ENCODE measurements at places on chromosomes 1 and 21.

GRCh38 chr1:185373813-185374529 is 56.9 kb upstream of the IVNS1ABP start:
- peak; percentile 82 for DNase-seq

DNA sequence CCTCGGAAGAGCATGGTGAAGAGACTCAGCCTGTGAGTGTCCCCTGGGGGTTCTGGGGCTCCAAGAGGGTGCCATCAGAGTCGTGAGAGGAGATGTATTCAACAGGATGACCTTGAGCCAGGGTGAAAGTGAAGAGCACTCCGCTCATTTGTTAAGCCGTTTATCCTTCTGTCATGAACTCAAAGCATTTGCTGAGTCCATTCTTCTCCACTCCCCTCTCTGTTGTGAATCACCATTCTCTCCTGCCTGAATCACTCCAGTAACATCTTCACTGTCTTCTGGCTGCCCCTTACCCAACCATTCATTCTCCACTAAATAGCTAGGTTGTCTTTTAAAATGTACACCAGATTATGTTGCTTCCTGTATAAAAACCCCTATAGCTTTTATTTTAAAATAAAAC is 102.2 kb downstream of the RGL1 start:
- DNase-seq = no peak

- DNase-seq = no peak
Measured at GRCh38 chr1:196143602-196144342, 464.5 kb downstream of the KCNT2 start.

- DNase-seq = no peak
Measured at GRCh38 chr1:183987593-183988318, 49.8 kb downstream of the COLGALT2 start.

DNA sequence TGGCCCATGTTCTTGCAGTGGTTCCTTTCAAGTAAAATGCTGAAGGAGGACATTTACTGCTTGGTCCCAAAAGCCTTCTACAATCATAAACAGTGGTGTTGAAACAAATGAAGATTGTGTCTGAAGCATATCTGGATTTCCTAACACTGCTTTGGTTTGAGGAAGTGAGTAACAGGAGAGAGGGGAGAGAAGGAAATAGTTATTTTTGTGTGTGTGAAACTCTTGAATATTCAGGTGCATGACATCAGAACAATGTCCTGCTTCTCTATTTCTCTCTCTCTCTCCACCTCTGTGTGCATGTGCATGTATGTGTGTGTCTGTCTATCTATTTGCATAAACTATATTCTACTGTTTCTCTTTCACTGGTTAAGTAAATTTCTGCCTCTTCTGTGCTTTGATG is 61.4 kb upstream of the TNFSF18 start:
- peak; percentile 88 for DNase-seq

GRCh38 chr1:74818661-74819456 is 85.9 kb downstream of the TYW3 start:
- no peak for DNase-seq

- peak; percentile 19 for DNase-seq
Measured at GRCh38 chr1:155389826-155390225, 69.1 kb downstream of the RUSC1 start.

DNA sequence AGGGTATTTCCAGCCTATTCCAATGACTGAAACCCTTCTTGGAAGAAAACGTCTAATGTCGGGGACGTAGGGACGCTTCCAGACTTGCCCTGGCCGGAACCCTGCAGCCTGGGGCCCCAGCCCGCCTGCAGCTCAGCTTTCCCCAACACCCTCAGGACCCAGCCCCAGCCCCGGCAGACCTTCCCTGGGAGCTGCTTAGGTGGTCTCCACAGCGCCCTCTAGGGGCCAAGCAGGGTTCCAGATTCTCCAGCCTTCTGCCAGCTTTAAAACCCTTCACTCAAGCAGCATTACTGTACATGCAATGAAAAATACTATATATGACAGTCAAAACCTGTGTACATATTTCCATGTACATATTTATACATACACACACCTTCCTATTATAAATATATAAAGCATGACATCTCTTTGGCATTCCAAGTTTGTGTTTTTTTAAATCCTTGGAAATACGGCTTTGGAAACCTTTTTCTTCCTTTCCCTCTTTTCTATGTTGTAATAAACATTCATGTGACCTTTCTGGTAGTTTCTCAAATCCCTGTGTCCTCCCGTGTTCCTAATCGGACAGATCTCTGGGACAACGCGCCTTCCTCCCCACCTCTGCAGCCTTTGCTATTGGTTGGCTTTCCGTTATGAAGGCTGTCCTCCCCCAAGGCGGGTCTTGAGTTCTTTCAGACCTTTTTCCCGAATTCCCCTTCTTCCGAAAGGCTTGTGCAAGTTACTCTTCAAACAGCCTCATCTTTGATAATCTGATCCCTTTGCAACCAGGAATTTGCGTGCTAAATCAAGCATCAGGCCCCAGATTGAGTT is 60.3 kb downstream of the STUM start:
- peak; percentile 88 for DNase-seq

GRCh38 chr1:109193653-109194590 is 19.8 kb upstream of the SARS1 start:
- peak; percentile 80 for DNase-seq

- no peak for DNase-seq
Measured at GRCh38 chr1:33294071-33295010, 26.6 kb downstream of the A3GALT2 start.

GRCh38 chr1:188027613-188028012 is 1198.9 kb downstream of the PLA2G4A start:
- DNase-seq = no peak

- no peak for DNase-seq
Measured at GRCh38 chr1:6188466-6188865, 8.3 kb upstream of the CHD5 start.

DNA sequence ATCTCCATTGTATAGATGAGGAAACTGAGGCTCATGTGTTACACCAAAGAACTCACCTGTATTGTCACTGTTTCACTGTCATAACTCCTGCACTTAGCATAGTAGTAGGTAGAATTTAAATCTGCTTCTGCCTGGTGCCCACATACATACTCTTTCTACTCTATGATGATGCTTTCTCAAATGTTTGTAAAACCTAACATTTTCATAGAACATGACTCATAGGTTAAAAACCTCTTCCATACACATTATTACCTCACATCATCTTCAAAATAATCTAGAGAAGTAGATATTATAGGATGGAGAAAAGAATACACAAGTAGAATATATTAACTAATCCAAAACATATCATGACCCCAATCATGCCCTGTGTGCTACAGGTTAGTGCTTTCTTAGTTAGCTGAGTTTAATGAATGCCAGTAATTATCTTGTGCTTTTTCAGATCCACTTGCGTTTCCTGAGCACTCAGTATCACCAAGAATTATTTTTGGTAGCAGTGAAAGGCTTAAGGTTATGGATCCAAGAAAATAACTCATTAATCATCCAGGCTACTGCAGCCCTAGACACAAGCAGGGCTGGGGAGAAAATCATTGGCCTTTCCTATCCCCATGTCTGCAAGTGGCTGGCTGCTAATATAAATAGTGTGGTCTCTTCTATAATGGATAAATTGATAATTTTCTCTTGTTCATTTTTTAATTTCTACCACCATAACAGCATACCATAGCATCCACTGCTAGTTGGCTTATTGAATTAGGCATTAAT is 156.9 kb downstream of the LRRC40 start:
- DNase-seq = no peak

DNA sequence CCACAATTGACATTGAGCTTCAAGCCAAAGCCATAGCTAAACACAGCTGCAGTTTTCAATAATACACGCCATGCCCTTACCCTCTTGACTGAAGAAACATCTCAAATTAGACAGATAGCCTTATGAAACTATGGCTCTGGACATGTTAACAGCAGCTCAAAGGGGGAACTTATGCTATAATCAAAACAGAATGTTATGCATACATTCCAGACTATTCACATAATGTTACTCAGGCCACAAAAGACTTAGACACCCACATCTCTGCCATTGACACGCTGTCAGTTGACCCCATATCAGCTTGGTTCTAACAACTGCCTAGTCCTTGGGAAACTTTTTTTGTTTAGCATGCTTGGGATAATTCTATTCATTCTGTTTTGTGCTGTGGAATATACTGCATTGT is 2.3 kb upstream of the NENF start:
- DNase-seq = no peak

DNA sequence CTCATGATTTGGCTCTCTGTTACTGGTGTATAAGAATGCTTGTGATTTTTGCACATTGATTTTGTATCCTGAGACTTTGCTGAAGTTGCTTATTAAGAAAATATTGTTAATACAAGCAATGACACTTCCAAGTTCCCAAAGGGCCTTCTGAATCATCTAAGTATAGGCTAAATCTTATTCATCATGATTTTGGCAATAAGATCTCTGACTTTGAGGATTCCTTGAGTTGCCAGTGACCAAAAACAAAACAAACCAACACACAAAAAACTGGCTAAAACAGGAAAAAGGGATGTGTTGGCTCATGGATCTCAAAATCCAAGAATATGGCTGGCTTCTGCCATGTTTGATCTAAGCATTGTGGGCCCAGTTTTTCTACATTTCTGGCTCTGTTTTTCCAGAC is 163.4 kb downstream of the HHIPL2 start:
- no peak for DNase-seq

- DNase-seq = no peak
Measured at GRCh38 chr1:172107316-172107975, 266.1 kb downstream of the DNM3 start.

DNA sequence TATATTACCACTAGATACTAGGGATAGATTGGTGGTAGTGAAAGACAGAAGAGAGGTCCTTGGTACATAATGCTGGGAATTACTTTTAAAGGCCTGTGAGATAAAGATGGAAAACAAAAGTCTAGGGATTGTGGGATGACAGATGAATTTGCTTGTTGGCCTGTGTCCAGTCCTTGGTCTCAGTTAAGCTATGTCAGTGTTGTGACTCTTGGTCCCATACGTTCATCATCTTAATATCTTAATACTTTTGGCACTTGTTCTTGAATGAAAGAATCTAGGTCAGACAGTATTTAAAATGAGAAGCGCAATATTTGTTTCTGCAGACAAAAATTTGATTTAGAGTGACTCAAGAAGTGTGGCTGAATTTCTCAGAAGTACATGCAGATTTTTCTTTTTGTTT is 7.6 kb downstream of the RPL5 start:
- DNase-seq = no peak

- DNase-seq = no peak
Measured at GRCh38 chr1:188355082-188355481, 1526.3 kb downstream of the PLA2G4A start.

DNA sequence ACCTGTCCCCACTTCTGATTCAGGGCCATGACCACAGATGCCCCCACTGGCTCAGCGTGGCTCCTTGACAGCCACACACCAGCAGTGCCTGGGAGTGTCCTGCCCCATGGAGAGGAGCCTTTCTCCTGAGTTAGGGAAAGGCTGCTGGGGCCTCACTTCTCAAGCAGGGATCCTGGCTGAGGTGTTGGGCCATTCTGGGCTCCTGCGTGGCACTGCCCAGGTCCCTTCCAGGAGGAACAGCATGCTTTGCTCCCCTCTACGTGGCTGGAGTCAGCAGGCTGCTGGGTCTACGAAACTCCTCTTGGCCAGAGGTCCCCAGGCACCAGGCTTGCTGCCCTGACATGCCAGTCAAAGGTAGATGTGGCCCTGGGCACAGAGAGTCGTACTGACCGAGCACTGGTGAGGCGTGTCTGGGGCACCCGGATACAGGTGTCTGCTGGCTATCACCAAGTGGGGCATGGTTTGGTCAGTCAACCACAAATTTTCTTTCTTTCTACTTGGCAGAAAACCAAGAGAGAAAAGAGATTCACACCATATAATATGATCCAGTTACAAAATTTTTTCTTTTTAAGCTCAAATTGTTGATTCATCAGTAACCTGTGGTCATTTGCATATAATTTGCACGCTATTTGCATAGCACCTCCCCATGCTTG is 4.1 kb downstream of the ADORA1 start:
- DNase-seq = no peak

DNA sequence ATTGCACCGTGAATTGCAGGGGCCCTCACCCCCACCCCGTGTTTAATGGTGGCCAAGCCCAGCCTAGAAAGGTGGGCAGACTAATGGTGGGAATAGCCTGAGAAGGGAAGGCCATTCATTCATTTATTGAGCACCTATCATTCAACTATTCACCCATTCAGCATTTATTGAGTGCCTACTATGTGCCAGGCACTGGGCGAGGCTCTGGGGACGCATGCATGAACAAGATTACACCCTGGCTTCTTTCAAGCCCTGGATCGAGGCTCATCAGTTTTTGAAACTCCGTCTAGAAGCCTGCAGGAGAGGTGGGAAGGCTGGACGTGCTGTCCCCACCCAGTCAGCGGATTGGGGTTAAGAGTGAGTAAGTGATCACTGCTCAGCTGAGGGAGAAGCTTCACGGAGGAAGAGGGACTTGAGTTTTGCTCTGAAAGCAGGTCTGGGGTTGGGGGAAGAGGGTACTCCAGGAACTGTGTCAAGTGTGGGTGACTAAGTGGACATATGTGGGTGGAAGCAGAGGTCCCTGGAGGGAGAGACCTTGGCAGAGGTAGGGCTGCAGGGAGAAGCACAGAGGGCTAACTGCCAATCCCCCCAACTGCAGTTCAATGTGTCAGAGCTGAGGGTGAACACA is 35.6 kb downstream of the MEF2D start:
- DNase-seq = no peak

DNA sequence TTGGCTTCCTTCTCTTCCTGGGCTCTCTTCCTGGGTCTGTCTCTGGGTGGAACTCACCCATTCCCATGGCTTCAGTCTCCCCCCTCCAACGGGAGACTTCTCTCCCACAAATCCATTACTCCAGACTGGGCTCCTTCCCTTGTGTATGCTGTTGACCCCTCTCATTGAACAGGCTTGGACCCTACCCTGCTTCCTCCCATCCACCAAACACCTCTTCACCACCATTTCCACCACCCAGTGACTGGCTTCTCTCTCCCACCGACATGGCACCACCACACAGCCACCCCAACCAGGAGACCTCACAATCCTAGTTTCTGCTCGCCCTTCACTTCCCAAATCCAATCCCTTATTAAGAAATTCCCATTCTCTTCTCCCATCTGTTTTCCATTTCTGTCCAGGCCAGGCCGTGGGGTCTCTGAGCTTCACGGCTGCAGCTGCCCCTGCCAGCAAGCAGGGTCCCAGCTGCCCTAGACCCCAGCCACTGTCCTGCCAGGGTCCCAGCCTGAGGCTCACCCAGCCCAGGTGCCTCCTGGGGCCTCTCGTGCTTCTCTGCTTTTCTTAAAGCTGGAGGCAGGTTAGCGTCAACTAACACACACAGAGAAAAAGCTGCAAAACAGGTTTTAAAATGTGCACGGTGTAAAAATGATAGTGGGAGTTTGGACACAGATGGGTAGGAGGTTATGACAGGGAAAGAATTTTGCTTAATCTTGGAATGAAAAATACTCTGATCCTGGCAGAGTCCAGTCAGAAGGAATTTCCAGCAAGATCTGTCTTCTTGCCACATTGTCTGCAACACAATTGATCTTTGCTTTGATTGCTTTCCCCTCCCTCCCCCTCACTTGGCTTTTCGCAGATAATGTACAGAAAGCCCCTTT is 383.8 kb upstream of the VAMP3 start:
- no peak for DNase-seq

- no peak for DNase-seq
Measured at GRCh38 chr1:29410476-29410875, 174.2 kb downstream of the PTPRU start.

GRCh38 chr1:232726048-232726779 is 79.0 kb upstream of the MAP10 start:
- DNase-seq = no peak

- peak; percentile 64 for DNase-seq
Measured at GRCh38 chr1:231724876-231725647, 98.5 kb downstream of the DISC1 start.

- DNase-seq = no peak
Measured at GRCh38 chr1:34833711-34834110, 25.8 kb downstream of the SMIM12 start.

All from suppressor macrophage treated with lipopolysaccharide for 1 hour (primary cell).